PC-3 (cell line): ENCODE measurements at places on chromosomes 2 and 18. TPM values are rescaled to one million over a fixed set of nuclear protein-coding genes. Genes with fewer than 3 reads are reported as not detected.

CCT7 gene
- total RNA-seq = 517 and 538 TPM in 2 replicates

ATP5MC3 gene
- total RNA-seq = 214 and 254 TPM in 2 replicates

LCT gene
- total RNA-seq = not detected in 2 replicates

CNDP1 gene
- not detected in 2 replicates for total RNA-seq

CHST9 gene
- total RNA-seq = not detected in 2 replicates

DTNA gene
- total RNA-seq = 7.8 and 11.6 TPM in 2 replicates

NEU4 gene
- not detected in 2 replicates for total RNA-seq

RESP18 gene
- total RNA-seq = not detected in 2 replicates

NPHP1 gene
- total RNA-seq = 1.3 and 4.2 TPM in 2 replicates

SPC25 gene
- total RNA-seq = 11.1 and 19.9 TPM in 2 replicates

UBXN4 gene
- total RNA-seq = 38.3 and 42.0 TPM in 2 replicates

DHRS9 gene
- 0.22 TPM in 1 of 2 replicates, not detected in the other for total RNA-seq

CCBE1 gene
- 13.9 and 20.8 TPM in 2 replicates for total RNA-seq

GKN1 gene
- total RNA-seq = not detected in 2 replicates
